Thoracic aorta (tissue), 2 donors: ENCODE measurements at places on chromosomes 2 and 18. TPM values are rescaled to one million over a fixed set of nuclear protein-coding genes. Genes with fewer than 3 reads are reported as not detected.

Gene CCDC74B
- 2.0 TPM for total RNA-seq

DNA sequence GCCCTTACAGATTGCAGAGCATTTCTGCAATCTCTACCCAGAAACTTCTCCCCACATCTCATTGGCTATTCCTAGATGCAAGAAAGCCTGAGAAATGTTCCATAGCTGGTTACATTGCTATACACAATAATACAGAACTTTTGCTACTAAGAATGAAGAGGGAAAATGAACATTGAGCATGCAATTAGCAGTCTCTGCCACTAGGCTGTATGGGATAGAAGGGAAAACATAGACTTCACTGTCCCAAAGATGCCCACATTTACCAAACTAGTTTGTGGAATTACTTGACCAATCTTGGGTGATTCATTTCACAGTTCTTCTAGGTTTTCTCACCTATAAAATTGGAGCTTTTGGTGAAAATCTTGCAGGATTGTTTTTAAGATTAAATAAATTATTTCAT is 265.7 kb upstream of the NT5C1B start:
- H3K4me1 ChIP-seq, result no peaks in the 10 kb centered on the region
- H3K36me3 ChIP-seq, result no peaks in the 10 kb centered on the region
- no peak overlapping the region for H3K4me3 ChIP-seq
- H3K27me3 ChIP-seq, result no peaks in the 10 kb centered on the region

DNA sequence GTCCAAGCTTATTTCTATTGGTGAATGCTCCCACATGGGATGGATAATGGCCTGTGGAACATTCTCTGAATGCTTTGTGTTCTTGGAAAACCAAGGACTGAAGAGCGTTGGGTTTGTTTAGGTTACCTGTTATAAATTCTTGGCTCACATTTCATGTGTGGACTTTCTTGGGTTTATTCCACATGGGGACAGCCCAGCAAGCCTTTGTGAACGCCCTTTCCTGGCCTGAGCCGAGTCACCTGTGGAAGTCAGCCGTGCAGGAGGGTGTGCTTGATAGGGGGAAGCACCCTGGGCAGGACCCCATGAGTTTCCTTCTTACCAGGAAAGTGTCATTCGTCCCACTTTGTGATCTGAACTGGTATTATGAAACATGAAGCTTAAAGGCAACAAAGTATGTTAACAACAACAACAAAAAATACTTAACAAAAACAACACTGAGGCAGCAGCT is 4.1 kb downstream of the RAB31 start:
- no peak for DNase-seq
- no peaks in the 10 kb centered on the region for H3K27me3 ChIP-seq
- peak overlapping the region; percentile 21 for H3K27ac ChIP-seq
- no peaks in the 10 kb centered on the region for H3K36me3 ChIP-seq
- H3K4me3 ChIP-seq, result peak overlapping the region; percentile 96

- no peak overlapping the region for H3K27ac ChIP-seq
- H3K36me3 ChIP-seq, result no peaks in the 10 kb centered on the region
- no peak overlapping the region for H3K4me3 ChIP-seq
- H3K4me1 ChIP-seq, result no peaks in the 10 kb centered on the region
These were observed 89.1 kb downstream of the NDUFA10 start for GRCh38 chr2:239935789-239936758.

Gene CHRND
- total RNA-seq, result not detected

GRCh38 chr2:27369471-27370025 is 590 bp downstream of the EIF2B4 start:
- no peak for DNase-seq
- peak overlapping the region; percentile 84 for H3K4me3 ChIP-seq
- peaks cover 56% of the 10 kb centered on the region for H3K36me3 ChIP-seq
- H3K27me3 ChIP-seq, result no peaks in the 10 kb centered on the region
- peaks cover 18% of the 10 kb centered on the region for H3K4me1 ChIP-seq

DNA sequence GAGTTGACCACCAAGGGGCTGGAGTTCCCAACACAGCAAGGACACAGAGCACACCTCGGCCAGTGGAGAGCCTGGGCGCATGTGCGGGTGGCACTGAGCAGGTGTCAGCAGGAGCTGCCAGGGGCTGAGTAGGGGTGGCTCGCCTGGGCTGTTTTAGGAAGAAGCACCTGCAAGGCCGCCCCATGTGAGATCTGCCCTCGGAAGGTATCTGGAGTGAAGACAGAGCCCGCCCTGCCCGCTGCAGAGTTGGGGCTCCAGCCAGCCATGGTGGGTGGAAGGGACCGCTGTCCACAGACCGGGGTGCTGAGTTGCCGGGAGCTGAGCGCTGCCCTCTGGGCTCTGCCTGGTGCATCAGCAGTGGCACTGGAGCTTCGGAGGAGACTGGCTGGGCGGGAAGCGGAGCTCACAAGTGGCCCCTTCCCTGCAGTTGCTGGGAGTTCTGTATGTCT is 35.2 kb downstream of the MTERF4 start:
- peaks cover 59% of the 10 kb centered on the region for H3K36me3 ChIP-seq
- H3K4me3 ChIP-seq, result no peak overlapping the region
- H3K4me1 ChIP-seq, result peaks cover 10% of the 10 kb centered on the region
- no peak overlapping the region for H3K27ac ChIP-seq
- no peaks in the 10 kb centered on the region for H3K27me3 ChIP-seq
- DNase-seq, result no peak

DNA sequence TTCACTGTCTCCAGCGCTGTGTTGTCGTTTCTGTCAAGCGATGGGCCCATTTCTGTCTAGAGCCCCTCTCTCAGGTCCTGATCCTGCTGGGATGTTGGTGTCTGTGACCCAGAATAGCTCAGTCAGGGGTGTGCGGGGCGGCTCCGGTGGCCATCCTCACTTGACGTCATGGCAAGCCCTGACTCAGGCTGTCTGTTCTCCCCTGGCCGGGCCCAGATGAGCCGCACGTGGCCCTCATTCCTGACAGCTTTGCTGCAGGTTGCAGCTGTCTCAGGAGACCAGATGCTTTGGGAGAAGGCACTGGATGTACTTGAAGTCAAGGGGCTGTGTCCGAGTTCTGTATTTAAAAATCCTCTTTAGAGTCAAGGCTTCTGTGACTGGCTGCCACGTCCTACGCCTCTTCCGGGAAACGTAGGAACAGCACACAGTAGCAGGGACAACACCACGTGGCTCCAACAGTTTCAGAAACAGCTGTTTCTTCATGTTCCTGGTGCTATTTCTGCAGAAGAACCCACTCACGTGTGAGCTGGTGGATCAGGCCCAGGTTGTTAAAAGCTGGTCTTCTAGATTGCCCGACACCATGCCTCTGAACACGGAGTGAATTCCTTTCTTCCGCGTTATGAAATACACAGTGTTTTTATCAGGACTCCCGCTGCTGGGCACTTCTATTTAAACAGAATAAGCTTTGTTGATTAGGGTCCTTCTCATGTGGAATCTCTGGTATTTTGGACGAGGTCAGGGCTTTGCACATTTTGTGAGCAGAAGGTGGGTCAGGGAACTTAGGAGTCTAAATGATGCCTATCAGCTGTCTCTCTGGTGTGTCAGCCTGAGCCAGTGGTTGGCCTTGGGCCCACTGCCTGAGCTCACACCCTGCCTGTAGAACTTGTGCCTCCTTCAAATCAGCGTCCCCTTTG is 28.3 kb upstream of the NTSR2 start:
- H3K36me3 ChIP-seq, result no peaks in the 10 kb centered on the region
- H3K4me3 ChIP-seq, result no peak overlapping the region
- DNase-seq, result peak; percentile 29
- H3K4me1 ChIP-seq, result peaks cover 30% of the 10 kb centered on the region

- H3K27me3 ChIP-seq, result no peaks in the 10 kb centered on the region
- H3K4me3 ChIP-seq, result no peak overlapping the region
- H3K27ac ChIP-seq, result no peak overlapping the region
- H3K36me3 ChIP-seq, result no peaks in the 10 kb centered on the region
These were observed 509.6 kb upstream of the POU3F3 start for GRCh38 chr2:104344306-104344705.

DNA sequence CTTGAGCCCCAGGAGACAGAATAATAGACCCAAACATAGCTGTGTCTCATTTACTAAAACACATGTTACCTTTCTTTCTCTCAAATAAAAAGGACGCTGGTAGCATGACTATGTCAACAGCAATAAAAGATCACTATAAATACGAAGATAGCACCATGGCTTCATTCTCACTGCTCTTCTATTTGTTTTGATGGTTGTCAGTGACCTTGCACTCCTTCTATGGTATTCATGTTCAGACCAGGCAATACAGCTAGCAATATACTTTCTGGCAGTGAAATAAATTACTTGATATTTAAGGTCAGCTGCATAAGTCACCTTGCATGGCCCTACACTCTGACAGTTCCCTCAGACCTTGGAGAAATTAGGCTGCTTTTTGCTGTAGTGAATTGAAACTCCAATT is 263.2 kb upstream of the CDH7 start:
- no peaks in the 10 kb centered on the region for H3K36me3 ChIP-seq
- no peak overlapping the region for H3K4me3 ChIP-seq
- DNase-seq, result no peak
- no peaks in the 10 kb centered on the region for H3K27me3 ChIP-seq

- no peak overlapping the region for H3K4me3 ChIP-seq
- no peaks in the 10 kb centered on the region for H3K27me3 ChIP-seq
- peaks cover 31% of the 10 kb centered on the region for H3K4me1 ChIP-seq
- no peak overlapping the region for H3K27ac ChIP-seq
- no peak for DNase-seq
These were observed 29.9 kb downstream of the KLHL29 start for GRCh38 chr2:23414871-23415270.

Gene CNNM4
- 6.5 TPM for total RNA-seq
